ENCODE measurements at places on chromosomes 16 and 17.

GRCh38 chr17:31068291-31068690 lies 26.5 kb upstream of the NF1 start:
- no peak for DNase-seq

- DNase-seq, result no peak
Observed at GRCh38 chr17:76164331-76164730, 23.3 kb upstream of the FOXJ1 start.

DNA sequence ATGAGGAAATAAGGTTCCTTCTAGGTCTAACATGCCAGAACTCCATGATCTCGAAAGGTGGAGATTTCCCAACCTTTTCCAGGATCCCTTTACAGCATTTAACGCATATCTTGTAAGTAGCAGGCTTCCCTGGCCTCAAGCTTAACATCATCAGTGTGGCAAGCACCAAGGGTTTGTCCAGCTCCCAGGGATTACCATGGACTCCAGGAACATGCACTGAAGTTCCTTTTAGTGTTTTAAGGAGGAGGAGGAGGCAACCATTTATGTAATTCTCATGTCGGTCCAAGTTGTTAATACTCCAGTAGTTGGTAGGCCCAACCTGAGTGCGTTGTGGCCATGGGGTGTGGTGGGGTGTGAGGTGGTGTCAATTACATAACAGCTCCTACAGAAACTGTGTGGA lies 11.8 kb upstream of the SKAP1 start:
- DNase-seq, result no peak

DNA sequence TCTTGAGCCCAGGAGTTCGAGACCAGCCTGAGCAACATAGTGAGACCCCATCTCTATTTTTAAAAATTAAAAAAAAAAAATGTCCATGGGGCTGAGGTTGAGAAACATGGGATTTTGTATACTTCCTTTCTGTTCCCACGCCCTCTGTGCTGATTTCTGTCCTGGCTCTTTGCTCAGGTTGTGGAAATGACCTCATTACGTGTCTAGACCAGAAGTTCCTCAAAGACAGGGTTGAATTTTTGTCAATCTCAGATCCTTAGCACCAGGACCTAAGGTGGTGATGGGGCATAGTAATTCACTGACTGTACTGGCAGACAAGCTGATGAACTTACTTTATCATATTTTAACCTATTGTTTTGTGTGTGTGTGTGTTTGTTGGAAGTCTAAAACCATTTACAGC lies 11.2 kb upstream of the HNF1B start:
- no peak for DNase-seq

DNA sequence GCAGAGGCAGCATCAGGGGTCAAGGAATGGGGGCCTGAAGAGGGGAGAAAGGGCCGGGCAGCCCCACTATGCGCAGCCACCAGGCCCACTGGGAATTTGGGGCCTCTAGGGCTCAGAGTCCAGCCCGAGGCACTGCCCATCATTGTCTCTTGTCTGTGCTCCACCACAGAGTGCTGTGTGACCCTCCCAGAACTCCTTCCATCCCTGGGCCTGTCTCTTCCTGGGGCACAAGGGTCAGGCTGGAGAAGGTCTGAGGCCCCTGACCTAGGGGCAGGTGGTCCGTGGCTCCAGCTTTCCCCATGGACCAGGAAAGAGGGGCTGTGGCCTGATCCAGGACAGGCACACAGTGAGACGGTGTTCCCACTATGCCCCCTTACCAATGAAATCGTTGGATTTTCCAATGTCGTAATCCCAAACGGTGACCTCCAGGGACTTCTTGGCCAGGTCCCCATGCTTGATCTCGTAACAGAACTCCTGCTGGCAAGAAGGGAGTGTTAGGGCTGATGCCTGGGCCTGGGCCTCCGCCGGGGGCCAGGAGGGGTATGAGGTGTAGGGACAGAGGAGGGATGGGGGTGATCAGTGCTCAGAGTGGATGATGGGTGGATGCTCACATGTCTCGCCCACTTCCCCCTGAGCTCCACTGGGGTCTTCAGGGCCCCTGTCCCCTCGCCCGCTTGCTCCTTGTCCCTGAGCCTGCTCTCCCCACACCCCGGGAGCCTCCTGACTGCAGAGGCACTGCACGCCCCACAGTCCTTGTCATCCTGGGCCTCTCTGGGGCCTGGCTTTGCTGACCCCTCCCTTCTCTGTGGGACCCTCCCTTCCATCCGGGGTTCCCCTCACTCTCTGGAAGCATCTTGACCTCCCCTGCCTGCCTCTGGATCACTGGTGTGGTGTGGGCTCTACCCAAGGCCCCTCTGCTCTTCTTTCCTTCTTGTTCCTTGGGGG lies 10.7 kb downstream of the SCGB1C2 start:
- no peak for DNase-seq

GRCh38 chr17:82603981-82604448 lies 44.2 kb downstream of the WDR45B start:
- no peak for DNase-seq

DNA sequence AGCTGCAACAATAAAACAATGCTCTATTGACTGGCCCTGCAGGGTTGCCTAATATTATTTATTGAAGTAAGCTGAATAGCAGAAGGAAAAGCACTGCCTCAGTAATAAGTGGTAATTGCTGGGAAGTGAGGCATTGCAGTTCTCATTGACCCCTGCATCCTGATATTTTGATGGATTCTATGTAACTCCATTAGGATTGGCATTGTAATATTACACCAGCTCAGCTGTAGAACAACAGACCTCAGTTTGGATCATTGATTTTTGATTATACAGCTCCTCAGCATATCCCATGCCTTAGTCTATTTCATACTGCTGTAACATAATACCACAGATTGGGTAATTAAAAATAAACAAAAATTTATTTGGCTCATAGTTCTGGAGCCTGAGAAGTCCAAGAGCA lies 650.6 kb upstream of the SALL1 start:
- DNase-seq, result no peak

DNA sequence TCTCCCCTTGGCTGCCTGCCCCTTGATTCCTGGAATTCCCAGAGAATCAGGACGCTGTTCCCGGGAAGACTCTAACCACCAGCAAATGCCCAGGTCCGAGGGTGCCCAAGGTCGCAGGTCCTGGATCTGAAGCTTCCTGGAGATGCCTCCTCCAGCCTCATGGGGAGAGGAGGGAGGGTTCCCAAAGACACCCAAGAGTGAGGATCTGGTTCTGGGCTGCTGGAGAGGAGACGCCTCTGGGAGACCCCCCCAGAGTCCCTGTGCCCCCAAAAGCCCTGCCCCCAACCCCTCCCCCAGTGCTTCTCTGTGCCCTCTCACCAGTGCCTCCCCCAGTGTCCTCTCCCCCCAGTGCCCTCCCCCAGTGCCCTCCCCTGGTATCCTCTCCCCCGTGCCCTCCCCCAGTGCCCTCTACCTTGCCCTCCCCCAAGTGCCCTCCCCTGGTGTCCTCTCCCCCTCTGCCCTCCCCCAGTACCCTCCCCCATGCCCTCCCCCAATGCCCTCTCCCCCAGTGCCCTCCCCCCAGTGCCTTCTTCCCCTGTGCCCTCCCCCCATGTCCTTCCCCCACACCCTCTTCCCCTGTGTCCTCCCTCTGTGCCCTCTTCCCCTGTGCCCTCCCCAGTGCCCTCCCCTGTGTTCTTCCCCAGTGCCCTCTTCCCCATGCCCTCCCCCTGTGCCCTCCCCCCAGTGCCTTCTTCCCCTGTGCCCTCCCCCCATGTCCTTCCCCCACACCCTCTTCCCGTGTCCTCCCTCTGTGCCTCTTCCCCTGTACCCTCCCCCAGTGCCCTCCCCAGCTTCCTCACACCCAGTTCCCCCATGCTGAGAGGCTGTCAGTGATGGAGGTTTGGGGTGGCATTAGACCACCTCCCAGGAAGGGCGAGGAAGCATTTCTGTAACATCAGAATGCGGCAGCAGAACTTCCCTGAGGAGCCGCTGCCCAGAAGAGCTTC lies 6.3 kb upstream of the SECTM1 start:
- DNase-seq, result no peak

All from smooth muscle cell of the brain vasculature (primary cell).